ENCODE measurements at places on chromosomes 11 and 22.

GRCh38 chr11:44147751-44148150 lies 52.3 kb downstream of the EXT2 start:
- DNase-seq = no peak

DNA sequence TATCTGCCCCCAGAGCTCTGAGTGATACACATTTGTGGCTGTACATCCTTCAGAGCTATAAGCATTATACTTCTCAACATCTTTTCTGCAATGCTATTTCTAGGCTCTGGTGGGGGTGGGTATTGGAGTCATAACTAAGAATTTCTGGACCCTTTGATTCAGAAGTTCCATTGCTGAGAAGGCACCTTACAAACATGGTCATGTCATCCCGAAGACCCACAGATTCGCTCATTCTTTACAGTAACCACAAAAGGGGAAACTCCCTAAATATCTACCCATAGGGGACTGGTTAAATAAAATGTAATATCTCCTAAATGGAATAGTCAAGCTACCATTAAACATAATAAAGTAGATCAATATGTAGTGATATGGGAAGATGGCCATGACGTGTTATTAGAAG lies 98.8 kb downstream of the PRR5L start:
- DNase-seq = no peak

GRCh38 chr11:44726283-44727113 lies at the start of gene TSPAN18:
TSS of gene TSPAN18 (plus strand) at chr11:44726962. CDS start at chr11:44906417, 179,455 bp downstream.
- peak; percentile 58 for DNase-seq

- no peak for DNase-seq
Measured at GRCh38 chr11:215581-216037, 8.1 kb downstream of the RIC8A start.

GRCh38 chr22:17767233-17768065 lies 6.8 kb downstream of the BID start:
- DNase-seq = no peak

DNA sequence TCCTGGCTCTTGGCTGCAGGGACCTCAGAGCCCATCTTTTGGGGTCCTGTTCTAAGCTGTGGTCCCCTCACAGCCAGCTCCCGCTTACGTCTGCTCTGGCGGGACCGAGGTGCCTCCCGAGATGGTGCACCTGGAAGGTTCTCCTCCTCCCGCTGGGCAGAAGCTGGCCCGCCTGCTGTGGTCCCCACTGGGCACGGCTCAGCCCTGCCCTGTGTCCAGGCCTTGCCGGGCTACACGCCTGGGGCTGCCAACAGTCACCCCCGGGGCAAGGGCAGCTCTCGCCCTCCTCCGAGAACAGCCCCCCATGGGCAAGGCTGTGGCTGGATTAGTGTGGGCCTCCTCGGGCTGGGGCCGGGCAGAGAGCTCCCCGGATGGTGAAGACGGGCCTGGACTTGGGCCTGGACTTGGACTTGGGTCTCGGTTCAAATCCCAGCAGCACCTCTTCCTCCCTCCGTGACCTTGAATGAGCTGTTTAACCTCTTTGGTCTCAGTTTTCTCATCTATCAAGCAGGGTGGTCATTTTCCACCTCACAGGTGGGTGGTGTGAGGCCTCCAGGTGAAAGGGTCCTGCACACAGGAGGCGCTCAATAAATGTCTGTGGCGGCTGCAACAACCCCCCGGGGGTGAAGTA lies 998 bp downstream of the BAIAP2L2 start:
- no peak for DNase-seq

- no peak for DNase-seq
Measured at GRCh38 chr11:13769188-13769587, 100.7 kb downstream of the FAR1 start.

GRCh38 chr11:70477609-70478008 lies 79.3 kb downstream of the CTTN start:
- DNase-seq = no peak

DNA sequence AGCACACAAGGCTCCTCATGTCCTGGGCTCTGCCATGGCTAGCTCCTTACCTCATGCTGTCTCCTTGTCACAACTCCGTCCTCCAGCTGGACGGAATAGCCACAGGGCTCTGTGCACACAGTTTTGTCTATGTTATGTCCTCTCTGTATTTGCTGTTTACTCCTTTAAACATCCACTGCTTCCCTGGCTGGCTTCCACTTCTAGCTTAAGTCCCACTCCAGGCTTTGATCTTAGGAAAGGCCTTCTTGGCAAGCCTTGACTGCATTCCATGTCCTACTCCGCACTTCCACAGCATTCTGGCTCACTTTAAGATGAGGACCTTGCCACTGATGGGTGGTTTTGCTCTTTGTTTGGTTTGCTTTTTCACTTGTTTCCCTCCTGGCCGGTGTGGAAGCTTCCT lies 22.9 kb upstream of the ROBO3 start:
- no peak for DNase-seq

- DNase-seq = no peak
Measured at GRCh38 chr22:40273319-40273718, 73.0 kb upstream of the ADSL start.

DNA sequence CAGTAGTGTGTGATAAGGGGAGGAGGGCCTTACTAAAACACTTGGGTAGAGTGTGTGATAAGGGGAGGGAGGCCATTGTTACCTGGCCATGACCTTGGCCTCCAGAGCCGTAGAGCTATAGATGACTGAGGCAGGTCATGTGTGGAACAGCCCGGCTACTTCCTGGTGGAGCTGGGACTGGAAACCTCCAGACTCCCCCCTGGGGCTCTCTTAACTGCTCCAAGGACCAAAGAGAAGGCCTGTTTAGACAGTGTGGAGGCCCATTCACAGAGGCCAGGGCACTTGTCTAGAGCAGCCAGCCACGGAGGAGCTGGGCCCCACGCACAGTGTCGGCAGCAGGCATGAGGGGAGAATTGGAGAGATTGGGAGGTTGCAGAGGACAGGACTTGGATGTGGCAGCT lies 12.5 kb upstream of the MICALL1 start:
- no peak for DNase-seq

DNA sequence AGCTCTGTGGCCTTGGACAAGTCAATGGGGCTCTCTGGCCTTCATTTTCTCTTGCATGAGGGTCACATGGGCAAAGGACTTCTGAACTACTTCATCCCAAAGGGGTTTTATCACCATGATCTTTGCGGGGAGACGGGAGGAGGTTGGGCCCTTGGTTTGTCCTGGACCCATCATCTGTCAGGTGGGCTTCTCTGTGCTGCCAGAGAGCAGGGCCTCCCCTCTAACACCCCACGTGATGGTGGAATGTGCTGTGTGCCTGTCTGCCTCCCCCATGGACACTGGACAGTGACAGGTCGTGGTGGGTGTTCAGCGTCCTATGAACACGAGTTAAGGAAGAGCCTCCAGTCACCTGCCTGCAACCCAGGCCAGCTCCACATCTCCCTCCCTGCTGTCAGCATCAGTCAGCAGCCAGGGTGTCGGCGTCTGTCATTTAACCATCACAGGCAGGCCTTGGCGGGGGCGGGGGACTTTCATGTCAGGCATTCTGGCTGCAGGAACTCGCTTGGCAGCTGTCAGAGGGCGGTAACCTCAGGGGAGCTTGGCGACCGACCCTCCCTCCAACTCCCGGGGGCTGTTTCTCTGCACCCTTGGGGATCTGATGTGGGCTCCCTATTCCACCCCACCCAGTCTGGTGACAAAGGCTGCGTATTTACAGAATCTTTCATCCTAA lies 2.6 kb upstream of the SUN2 start:
- DNase-seq = no peak

Measured in lung microvascular endothelial cell (primary cell).